Activated naive CD8-positive, alpha-beta T cell treated with anti-CD3 and anti-CD28 coated beads for 36 hours (primary cell): ENCODE measurements at places on chromosomes 13 and 19.

DNA sequence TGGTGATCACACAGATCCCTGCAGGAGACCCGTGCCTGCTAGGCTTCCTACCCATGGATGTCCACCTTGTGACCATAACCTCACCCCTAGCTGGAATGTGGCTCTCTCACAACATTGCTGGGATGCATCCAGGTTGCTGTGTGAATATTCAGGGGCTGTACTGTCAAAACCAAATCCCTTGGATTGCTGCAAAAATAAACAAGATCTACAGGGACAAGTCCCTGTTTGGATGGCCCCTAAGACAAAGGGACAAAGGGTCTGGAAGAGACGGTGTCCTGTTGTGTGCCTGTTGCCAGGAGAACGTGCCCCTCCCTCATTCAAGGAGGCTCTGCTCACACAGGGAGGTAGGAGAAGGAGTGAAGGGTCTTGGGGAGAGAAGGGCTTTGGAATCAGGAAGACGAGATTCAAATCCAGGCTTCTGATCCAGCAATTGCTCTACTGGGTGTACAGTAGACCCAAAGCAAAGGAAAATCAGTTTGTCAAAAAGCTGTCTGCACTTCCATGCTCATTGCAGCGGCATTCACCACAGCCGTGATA is 89.2 kb upstream of the WASF3 start:
- H3K4me3 ChIP-seq, result no peak overlapping the region
- H3K4me1 ChIP-seq, result no peaks in the 10 kb centered on the region
- no peaks in the 10 kb centered on the region for H3K27me3 ChIP-seq
- DNase-seq, result no peak

DNA sequence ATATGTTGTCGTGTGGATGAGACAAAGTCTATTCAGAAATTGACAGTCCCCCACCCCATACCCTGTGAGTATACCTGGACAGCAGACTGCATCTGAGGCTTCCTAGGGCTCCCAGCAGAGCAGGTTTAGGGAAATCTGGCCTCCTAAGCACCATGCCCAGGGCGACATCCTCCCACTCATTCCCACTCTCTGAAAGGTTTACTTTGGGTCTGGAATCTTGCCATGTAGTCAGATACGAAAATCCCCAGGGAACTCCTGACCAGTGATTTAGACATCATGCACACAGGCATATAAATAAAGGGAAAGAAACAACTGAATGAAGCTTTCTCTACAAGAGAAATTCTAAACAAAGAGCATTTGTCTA is 717 bp upstream of the NALCN start:
- no peak for DNase-seq
- peaks cover 3% of the 10 kb centered on the region for H3K4me1 ChIP-seq
- H3K27me3 ChIP-seq, result peaks cover 48% of the 10 kb centered on the region
- no peak overlapping the region for H3K4me3 ChIP-seq

GRCh38 chr19:52095172-52096014 is at the start of gene ZNF841:
ZNF841 (minus strand) TSS chr19:52095765; CDS start chr19:52084801, 10,964 bp downstream.
- peak within 1 kb of the TSS; percentile 93 for H3K27ac ChIP-seq
- peak within 1 kb of the TSS; percentile 84 for H3K4me3 ChIP-seq
- H3K27me3 ChIP-seq, result no peaks in the 10 kb centered on the region
- H3K36me3 ChIP-seq, result peaks cover 62% of the 10 kb centered on the region
- peaks cover 10% of the 10 kb centered on the region for H3K4me1 ChIP-seq
- peak; percentile 93 for DNase-seq

- no peaks in the 10 kb centered on the region for H3K4me1 ChIP-seq
- H3K36me3 ChIP-seq, result no peaks in the 10 kb centered on the region
- H3K27ac ChIP-seq, result no peak overlapping the region
- H3K27me3 ChIP-seq, result peaks cover 5% of the 10 kb centered on the region
These were observed 41.6 kb downstream of the TEX29 start for GRCh38 chr13:111361873-111362648.

GRCh38 chr19:54421169-54421516 is 5.9 kb downstream of the TTYH1 start:
- peaks cover 12% of the 10 kb centered on the region for H3K4me1 ChIP-seq
- H3K27me3 ChIP-seq, result peaks cover 42% of the 10 kb centered on the region
- no peak overlapping the region for H3K4me3 ChIP-seq

GRCh38 chr19:14349426-14349825 is 31.8 kb upstream of the ADGRE5 start:
- DNase-seq, result no peak
- H3K27ac ChIP-seq, result no peak overlapping the region
- peaks cover 17% of the 10 kb centered on the region for H3K4me1 ChIP-seq
- H3K4me3 ChIP-seq, result no peak overlapping the region
- H3K27me3 ChIP-seq, result no peaks in the 10 kb centered on the region

DNA sequence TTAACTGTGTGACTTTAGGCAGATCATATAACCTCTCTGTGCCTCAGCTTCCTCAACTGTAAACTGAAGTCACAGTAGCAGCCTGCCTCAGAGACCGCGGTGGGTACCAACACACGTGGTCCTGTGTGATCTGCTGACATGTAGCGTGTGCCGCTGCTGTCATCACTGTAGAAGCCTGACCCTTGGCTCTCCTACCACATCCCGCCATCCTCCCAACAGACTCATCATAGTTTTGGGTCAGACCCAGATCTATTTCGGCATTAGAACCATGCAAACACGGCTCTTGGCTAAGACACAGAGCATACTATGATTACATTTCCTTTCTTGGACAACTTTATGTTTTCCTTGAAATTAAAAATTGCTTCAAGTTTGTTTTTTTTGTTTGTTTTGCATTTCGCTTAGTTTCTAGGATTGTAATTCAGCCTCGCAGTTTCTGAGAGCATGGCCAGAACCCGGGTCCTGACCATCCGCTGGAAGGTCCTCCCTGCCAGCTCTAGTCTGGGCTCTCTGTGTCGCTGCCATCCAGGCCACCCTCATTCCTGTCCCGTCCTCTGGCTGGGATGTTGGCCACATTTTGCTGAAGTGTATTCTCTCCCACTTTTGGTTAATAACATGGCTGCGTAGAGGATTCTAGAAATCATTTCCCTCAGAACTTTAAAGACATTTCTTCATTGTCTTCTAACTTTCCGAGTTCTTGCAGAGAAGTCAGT is 53.0 kb downstream of the GGACT start:
- H3K36me3 ChIP-seq, result peaks cover 3% of the 10 kb centered on the region
- no peak overlapping the region for H3K4me3 ChIP-seq
- DNase-seq, result no peak
- H3K4me1 ChIP-seq, result peaks cover 14% of the 10 kb centered on the region

- H3K36me3 ChIP-seq, result peaks cover 1% of the 10 kb centered on the region
- no peak for DNase-seq
- no peaks in the 10 kb centered on the region for H3K27me3 ChIP-seq
These were observed 6.9 kb downstream of the TBXA2R start for GRCh38 chr19:3599776-3600187.

GRCh38 chr13:61002686-61003085 is 413.0 kb downstream of the PCDH20 start:
- no peak overlapping the region for H3K4me3 ChIP-seq
- DNase-seq, result no peak
- H3K27ac ChIP-seq, result no peak overlapping the region
- no peaks in the 10 kb centered on the region for H3K4me1 ChIP-seq
- no peaks in the 10 kb centered on the region for H3K27me3 ChIP-seq

GRCh38 chr19:5333581-5334365 is 6.8 kb downstream of the PTPRS start:
- H3K27me3 ChIP-seq, result peaks cover 82% of the 10 kb centered on the region
- no peak for DNase-seq
- H3K4me1 ChIP-seq, result peaks cover 9% of the 10 kb centered on the region
- no peak overlapping the region for H3K4me3 ChIP-seq
- no peaks in the 10 kb centered on the region for H3K36me3 ChIP-seq

DNA sequence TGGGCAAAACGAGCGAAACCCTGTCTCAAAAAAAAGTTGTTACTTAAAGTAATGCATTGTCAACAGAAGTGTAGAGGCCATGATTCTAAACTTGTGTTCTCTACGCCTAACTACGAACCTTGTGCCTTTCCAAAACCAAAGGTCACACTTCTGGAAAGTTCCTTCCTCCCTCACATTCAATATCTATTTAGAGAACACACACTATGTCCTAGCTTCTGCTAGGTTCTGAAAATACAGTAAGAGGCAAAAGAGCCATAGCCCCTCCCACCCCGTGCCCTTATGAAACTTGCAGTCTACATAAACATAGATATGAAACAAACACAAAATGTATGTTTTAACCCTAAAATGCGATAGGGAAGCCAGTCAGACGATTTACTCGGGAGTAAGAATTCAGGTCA is 36.4 kb downstream of the RNF6 start:
- H3K36me3 ChIP-seq, result peaks cover 12% of the 10 kb centered on the region
- peak overlapping the region; percentile 85 for H3K4me3 ChIP-seq

DNA sequence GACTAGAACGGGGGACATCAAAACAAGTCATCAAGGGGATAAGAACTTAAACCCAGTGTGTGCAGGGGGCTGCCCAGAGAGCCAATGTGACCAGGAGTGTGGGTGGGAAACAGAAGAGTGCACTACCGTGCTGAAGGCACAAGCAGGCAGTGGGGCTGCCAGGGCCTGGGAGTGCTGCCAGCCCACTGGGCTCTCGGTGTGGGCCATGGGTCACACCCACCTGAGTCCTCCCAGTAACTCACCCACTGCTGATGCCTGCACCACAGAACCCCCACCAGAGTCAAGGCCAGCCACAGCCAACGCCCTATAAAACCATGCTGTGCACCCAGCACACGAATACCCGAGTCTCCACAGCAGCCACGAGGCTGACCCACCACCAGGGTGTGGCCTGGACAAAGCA is 8.5 kb downstream of the MED26 start:
- H3K27me3 ChIP-seq, result no peaks in the 10 kb centered on the region
- H3K4me1 ChIP-seq, result peaks cover 57% of the 10 kb centered on the region
- no peak for DNase-seq
- H3K27ac ChIP-seq, result no peak overlapping the region
- no peaks in the 10 kb centered on the region for H3K36me3 ChIP-seq

DNA sequence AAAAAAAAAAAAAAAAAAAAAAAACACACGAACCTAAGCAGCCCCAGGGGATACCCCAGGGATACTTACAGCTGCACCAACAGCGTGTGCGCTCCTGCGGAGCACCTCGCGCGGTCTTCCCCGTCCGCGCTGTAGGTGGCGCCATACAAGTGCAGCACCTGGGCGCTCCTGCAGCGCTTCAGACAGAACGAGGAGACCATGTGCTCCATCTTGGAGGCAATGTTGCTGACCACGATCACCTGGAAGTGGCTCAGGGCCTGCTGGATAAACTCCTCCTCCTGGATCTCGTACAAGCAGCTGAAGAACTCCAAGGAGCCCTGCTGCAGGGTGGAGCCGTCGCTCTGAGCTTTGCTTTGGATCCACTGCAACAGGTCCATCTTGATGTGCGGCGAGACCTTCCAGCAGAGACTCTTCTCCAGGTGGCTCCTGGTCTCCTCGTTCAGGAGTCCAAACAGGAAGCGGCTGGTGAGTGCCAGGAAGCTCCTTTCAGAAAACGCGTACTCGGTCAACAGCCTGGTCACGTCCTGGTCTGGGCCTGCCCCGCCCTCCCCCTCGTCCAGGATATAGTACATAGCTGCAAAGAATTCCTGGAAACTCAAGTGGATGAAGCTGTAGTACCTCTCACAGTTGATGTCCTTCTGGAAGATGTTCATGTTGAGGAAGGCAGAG is 14.5 kb downstream of the NLRP12 start:
- H3K36me3 ChIP-seq, result no peaks in the 10 kb centered on the region
- H3K4me3 ChIP-seq, result no peak overlapping the region
- DNase-seq, result peak; percentile 5
- peaks cover 4% of the 10 kb centered on the region for H3K27me3 ChIP-seq
- H3K27ac ChIP-seq, result no peak overlapping the region
- H3K4me1 ChIP-seq, result no peaks in the 10 kb centered on the region

DNA sequence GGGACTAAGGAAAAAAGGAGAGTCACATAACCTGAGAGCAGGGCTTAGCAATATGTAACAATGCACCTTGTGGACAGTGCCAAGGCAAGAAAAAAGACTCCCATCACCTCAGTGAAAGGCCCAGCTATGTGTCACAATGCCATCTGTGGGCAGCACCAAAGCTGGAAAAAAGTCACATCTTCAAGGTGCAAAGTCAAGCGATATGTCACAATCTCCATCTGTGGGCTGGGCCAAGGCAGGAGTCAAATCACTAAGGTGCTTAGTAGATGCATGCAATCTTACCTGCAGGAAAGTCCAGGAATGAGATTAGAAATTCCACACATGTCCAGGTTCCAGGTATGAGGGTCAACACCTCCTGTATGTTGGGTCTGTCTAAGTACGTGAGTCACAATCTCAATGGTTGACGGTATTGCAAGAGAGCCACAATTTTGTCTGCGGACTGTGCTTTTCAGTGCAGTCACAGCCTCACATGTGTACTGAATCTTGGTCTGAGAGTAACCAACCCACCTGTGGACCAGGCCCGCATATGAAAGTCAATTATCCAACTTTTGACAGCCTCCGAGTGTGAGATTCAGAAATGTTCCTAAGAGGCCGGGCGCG is 14.8 kb upstream of the ZNF43 start:
- peak overlapping the region; percentile 61 for H3K27ac ChIP-seq
- peaks cover 46% of the 10 kb centered on the region for H3K36me3 ChIP-seq
- H3K27me3 ChIP-seq, result no peaks in the 10 kb centered on the region

DNA sequence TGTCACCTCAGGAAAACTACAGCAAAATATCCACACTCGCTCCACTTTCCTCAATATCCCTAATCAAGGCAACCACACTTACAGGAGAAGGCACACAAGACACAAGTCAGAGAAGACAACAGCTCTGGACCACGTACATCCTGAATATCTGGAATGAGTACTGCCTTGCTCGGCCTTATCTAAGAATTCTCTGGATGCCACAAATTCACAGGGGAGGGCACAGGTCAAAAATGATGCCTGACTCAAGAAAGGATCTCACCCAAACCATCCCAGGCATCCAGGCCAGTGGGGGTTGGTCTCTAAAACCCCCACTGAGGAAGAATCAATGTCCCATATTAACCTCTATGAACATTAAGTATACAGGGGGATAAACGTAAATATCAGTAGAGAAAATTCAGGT is 29.9 kb downstream of the ATP7B start:
- H3K4me3 ChIP-seq, result no peak overlapping the region
- no peaks in the 10 kb centered on the region for H3K27me3 ChIP-seq
- no peaks in the 10 kb centered on the region for H3K4me1 ChIP-seq
- DNase-seq, result no peak
- H3K27ac ChIP-seq, result no peak overlapping the region

- H3K27me3 ChIP-seq, result no peaks in the 10 kb centered on the region
- DNase-seq, result peak; percentile 77
- H3K27ac ChIP-seq, result peak overlapping the region; percentile 79
- peak overlapping the region; percentile 91 for H3K4me3 ChIP-seq
- H3K36me3 ChIP-seq, result peaks cover 65% of the 10 kb centered on the region
These were observed 2.7 kb downstream of the UHRF1 start for GRCh38 chr19:4911786-4912672.

- H3K27ac ChIP-seq, result no peak overlapping the region
- H3K36me3 ChIP-seq, result peaks cover 39% of the 10 kb centered on the region
- H3K4me3 ChIP-seq, result no peak overlapping the region
- no peak for DNase-seq
- peaks cover 10% of the 10 kb centered on the region for H3K4me1 ChIP-seq
These were observed 18.5 kb upstream of the ZNF331 start for GRCh38 chr19:53519446-53519845.
